MM.1S (cell line): ENCODE measurements at places on chromosomes 3 and 15.
A peak's percentile ranks its signal among the peaks of the same experiment; 100 is the strongest.

- no peak overlapping the region for H3K27ac ChIP-seq
- H3K4me1 ChIP-seq, result no peaks in the 10 kb centered on the region
- no peaks in the 10 kb centered on the region for H3K27me3 ChIP-seq
- H3K4me3 ChIP-seq, result no peak overlapping the region
Observed at GRCh38 chr3:28698706-28699105, 350.1 kb upstream of the AZI2 start.

DNA sequence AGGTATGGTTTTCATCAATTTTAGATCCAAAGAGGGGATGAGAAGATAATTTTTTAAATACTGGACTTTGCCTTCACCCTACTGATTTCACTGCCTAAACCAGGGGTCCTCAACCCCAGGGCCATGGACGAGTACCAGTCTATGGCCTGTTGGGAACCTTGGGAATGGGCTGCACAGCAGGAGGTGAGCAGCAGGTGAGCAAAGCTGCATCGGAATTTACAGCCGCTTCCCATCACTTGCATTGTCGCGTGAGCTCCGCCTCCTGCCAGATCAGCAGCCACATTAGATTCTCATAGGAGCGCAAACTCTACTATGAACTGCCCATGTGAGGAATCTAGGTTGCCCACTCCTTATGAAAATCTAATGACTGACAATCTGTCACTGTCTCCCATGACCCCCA, 76.3 kb upstream of the TTBK2 start:
- no peak overlapping the region for H3K4me3 ChIP-seq
- no peaks in the 10 kb centered on the region for H3K27me3 ChIP-seq
- H3K27ac ChIP-seq, result no peak overlapping the region
- no peak for DNase-seq
- no peaks in the 10 kb centered on the region for H3K4me1 ChIP-seq

DNA sequence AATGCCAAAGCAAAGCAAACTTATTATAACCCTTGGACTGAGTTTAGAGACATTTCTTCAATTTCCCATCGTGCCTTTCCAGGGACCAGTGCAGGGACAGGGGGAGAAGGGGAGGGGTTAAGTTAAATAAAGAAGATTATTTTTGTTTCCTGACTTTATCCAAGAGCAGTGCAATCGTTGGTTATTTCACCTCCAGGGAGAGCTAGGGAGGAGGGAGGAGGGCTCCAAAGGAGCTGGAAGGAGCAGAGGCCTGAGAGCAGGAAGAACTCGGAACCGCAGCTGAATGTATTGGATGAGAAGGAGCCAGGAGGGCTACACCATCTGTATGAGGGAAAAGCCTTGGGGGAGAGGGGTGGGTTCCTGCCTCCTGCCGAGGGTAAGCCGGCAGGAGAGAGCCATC, 20.7 kb downstream of the HAPLN3 start:
- no peak for DNase-seq
- no peak overlapping the region for H3K4me3 ChIP-seq
- no peaks in the 10 kb centered on the region for H3K36me3 ChIP-seq
- no peak overlapping the region for H3K27ac ChIP-seq
- H3K27me3 ChIP-seq, result no peaks in the 10 kb centered on the region; the same call in 1 of the 2 replicates

GRCh38 chr3:50028346-50028745, 60.4 kb upstream of the RBM5 start:
- no peaks in the 10 kb centered on the region for H3K4me1 ChIP-seq
- H3K27me3 ChIP-seq, result no peaks in the 10 kb centered on the region
- H3K27ac ChIP-seq, result no peak overlapping the region
- H3K36me3 ChIP-seq, result no peaks in the 10 kb centered on the region

- no peak for DNase-seq
- no peaks in the 10 kb centered on the region for H3K27me3 ChIP-seq
- H3K4me1 ChIP-seq, result no peaks in the 10 kb centered on the region
- H3K36me3 ChIP-seq, result no peaks in the 10 kb centered on the region
Observed at GRCh38 chr3:133933097-133934024, 37.7 kb upstream of the RAB6B start.

DNA sequence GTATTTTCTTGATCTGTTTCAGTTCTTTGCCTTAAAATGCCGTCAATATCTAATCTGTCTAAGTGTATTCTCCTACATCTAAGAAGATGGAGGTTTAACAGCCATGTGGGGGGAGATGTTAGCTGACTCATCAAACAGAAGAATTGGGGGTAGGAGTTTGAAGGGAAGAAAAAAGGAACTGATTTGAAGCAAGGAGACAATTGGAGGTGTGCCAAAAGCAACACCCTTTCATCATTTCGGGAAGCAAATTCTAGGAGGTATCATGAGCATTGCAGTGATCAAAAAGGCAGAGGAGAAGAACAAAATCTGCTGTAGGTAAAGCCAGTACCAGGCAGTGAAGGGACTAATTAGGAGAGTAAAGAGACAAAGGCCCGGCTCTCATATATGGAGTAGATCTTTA, 337.3 kb upstream of the TBC1D5 start:
- no peaks in the 10 kb centered on the region for H3K36me3 ChIP-seq
- no peak overlapping the region for H3K27ac ChIP-seq
- H3K27me3 ChIP-seq, result no peaks in the 10 kb centered on the region
- H3K4me3 ChIP-seq, result no peak overlapping the region
- no peak for DNase-seq

GRCh38 chr3:35505181-35505580, 134.1 kb upstream of the ARPP21 start:
- no peaks in the 10 kb centered on the region for H3K4me1 ChIP-seq
- no peak overlapping the region for H3K27ac ChIP-seq
- no peaks in the 10 kb centered on the region for H3K27me3 ChIP-seq

DNA sequence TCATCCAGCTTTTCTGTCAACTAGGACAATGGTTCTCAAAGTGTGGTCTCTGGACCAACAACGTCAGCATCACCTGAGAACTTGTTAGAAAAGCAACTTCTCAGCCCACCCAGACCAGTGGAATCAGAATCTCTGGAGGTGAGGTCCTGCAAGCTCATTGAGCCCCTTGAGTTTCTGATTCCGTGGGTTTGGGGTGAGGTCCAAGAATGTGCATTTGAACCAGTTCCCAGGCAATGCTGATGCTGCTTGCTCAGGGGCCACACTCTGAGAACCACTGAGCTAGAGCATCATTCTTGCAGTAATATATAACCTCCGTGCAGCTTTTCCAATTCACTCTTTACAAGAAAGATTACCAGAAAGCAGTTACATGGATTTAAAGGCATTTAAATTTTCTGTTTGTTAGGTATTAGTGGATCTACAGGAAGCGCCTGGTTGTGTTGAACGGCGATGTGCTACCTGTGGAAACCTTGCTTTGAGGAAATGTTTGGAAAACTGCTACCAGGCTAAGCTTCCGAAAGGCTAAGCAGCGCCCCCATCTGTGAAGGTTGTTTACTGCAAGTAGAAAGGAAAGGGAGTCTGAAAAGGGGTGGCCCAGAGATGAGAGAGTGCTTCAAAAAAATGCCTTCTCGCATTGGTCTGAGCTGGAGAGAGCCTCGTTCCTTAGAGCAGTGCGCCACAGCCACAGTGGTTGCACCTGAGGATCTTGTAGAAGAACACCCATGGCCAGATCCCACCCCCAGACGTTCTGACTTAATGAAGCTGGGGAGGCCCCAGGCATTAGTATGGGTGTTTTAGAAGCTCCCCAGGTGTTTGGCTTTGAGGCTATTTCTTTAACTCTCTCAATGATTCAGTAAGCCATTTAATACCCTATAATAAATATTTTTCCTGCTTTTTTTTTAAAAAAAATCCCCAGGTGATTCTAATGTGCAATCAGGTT, 50.0 kb downstream of the RLBP1 start:
- H3K36me3 ChIP-seq, result 0 out of 2 replicates have a peak, but pooled peaks cover 3% of the 10 kb centered on the region
- DNase-seq, result peak; percentile 29
- no peaks in the 10 kb centered on the region for H3K27me3 ChIP-seq
- no peak overlapping the region for H3K27ac ChIP-seq

- no peaks in the 10 kb centered on the region for H3K36me3 ChIP-seq
- H3K27ac ChIP-seq, result no peak overlapping the region
- H3K27me3 ChIP-seq, result no peaks in the 10 kb centered on the region
Observed at GRCh38 chr15:28885128-28885629, 595 bp upstream of the APBA2 start.

GRCh38 chr3:13346481-13347389, 73.4 kb downstream of the NUP210 start:
- no peaks in the 10 kb centered on the region for H3K27me3 ChIP-seq
- H3K27ac ChIP-seq, result no peak overlapping the region
- peaks cover 8% of the 10 kb centered on the region for H3K36me3 ChIP-seq
- no peak for DNase-seq

DNA sequence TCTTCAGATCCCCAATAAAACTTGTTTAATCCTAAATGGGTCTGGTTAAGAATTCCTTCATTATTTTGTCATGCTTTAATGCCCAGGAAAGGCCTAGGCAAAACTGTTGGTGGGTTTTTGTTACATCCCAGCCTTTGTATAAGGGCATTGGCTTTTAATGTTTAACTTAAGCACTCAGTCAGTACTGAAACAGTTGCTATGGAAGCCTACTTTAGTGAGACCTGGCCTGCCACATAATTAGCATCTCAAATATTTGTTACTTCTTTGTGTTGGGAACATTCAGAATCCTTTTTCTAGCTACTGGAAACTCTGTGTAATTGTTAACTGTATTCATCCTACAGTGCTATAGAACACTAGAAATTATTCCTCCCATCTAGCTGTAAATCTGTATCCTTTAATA, 369.6 kb upstream of the ATP10A start:
- H3K4me1 ChIP-seq, result no peaks in the 10 kb centered on the region
- no peaks in the 10 kb centered on the region for H3K27me3 ChIP-seq
- no peak overlapping the region for H3K27ac ChIP-seq

DNA sequence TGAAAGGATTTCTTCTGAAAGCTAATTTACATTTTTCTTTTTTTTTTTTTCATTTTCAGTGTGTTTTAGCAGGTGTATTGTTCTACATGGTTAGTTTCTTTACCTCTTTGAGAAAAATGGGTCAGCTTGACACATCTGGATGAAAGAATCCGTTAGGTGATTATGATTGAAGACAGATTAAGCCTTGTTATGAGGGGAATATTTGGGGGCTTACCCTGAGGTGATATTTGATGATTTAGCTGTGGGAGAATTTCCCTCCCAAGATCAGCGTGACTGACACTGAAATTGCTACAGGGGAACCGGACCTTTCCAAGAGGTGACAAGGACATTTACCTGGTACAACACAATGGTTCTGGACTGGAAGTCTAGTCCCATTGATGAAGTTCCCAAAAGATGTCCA, 147.5 kb downstream of the NFKBIZ start:
- no peaks in the 10 kb centered on the region for H3K36me3 ChIP-seq
- no peak overlapping the region for H3K27ac ChIP-seq
- no peak overlapping the region for H3K4me3 ChIP-seq
- H3K27me3 ChIP-seq, result no peaks in the 10 kb centered on the region

DNA sequence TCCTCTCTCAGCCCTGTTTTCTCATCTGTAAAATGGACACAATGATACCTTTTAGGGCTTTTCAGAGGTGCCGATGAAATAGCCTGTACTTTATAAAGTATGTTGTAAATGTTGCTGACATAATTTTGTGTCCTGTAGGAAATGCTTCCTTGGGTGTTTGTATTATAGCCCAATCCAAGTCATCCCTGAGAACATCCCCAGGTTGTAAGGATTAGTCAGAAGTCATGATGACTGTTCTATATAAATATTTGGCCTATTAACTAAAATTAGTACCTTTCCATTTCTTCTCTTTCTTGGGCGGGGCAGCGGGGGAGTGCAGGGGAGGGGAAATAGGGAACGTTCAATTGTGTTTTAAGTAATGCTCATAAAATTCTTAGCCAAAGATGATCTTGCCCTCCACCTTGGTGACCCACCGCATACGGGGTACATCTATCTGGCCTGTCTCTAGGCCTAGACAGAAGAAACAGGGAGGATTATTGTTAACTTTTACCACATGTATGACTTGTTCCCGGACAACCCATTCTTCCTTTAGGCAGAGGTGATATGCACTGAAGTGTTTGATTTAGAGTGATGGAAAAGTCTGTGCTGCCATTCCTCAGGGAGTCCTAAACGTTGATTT, 120.7 kb downstream of the VGLL4 start:
- no peaks in the 10 kb centered on the region for H3K27me3 ChIP-seq
- H3K27ac ChIP-seq, result no peak overlapping the region
- no peak for DNase-seq
- H3K4me1 ChIP-seq, result no peaks in the 10 kb centered on the region

GRCh38 chr3:7682822-7683229, 818.8 kb upstream of the LMCD1 start:
- no peaks in the 10 kb centered on the region for H3K4me1 ChIP-seq
- no peak overlapping the region for H3K27ac ChIP-seq
- H3K4me3 ChIP-seq, result no peak overlapping the region
- no peaks in the 10 kb centered on the region for H3K36me3 ChIP-seq
- H3K27me3 ChIP-seq, result no peaks in the 10 kb centered on the region

- no peaks in the 10 kb centered on the region for H3K4me1 ChIP-seq
- no peaks in the 10 kb centered on the region for H3K36me3 ChIP-seq
- no peak overlapping the region for H3K4me3 ChIP-seq
- H3K27ac ChIP-seq, result no peak overlapping the region
Observed at GRCh38 chr15:97837896-97838295, 122.6 kb upstream of the ARRDC4 start.

DNA sequence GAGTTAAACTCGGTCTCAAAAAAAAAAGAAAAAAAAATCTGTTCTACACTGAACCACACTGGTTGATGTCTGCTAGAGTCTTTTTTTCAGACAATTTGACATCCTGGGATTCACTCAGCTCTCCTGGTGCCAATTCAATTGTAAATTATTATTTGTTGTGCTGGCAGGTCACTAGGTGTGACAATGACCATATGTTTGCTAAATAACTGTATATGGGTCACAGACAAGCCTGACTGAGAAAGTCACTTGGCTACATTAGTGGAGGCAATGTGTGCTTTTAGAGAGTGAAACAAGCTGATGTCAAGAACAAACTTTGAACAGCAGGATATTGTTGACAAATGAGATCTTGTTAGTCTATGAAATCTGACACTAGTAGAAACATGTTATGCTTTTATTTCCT, 1379.1 kb downstream of the ZPLD1 start:
- H3K36me3 ChIP-seq, result no peaks in the 10 kb centered on the region
- H3K27ac ChIP-seq, result no peak overlapping the region
- DNase-seq, result no peak
- H3K27me3 ChIP-seq, result no peaks in the 10 kb centered on the region
- H3K4me1 ChIP-seq, result no peaks in the 10 kb centered on the region

DNA sequence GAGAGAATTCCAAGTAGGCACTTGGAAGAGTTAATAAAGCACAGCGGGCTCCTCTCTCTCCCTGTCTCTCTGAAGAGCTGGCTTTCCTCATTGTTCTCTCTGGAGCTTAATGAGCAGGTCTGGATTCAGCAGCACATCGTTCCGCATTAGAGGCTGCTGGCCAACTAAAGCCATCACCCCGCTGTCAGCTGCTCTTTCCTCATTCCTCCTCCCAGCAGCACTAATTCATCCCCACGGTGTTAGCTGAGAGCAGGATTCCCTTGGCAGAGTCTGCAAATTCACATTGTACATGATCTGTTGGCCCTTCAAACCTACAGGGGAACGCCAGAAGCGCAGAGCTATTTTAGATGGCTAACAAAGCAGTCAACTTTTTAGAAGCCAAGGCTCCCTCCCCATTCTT, 44.2 kb downstream of the SGO1 start:
- DNase-seq, result no peak
- H3K27me3 ChIP-seq, result no peaks in the 10 kb centered on the region
- no peak overlapping the region for H3K27ac ChIP-seq
- H3K4me1 ChIP-seq, result no peaks in the 10 kb centered on the region
